ENCODE measurements at places on chromosomes 16 and 17. TPM values are rescaled to one million over a fixed set of nuclear protein-coding genes. Genes with fewer than 3 reads are reported as not detected.

- no peak for DNase-seq
- H3K27me3 ChIP-seq: no peaks in the 10 kb centered on the region
- peaks cover 34% of the 10 kb centered on the region for H3K36me3 ChIP-seq
- no peak overlapping the region for H3K4me3 ChIP-seq
- H3K27ac ChIP-seq: no peak overlapping the region
- H3K4me1 ChIP-seq: no peaks in the 10 kb centered on the region
Measured at GRCh38 chr16:83915491-83915890, 16.6 kb downstream of the MLYCD start.

DNA sequence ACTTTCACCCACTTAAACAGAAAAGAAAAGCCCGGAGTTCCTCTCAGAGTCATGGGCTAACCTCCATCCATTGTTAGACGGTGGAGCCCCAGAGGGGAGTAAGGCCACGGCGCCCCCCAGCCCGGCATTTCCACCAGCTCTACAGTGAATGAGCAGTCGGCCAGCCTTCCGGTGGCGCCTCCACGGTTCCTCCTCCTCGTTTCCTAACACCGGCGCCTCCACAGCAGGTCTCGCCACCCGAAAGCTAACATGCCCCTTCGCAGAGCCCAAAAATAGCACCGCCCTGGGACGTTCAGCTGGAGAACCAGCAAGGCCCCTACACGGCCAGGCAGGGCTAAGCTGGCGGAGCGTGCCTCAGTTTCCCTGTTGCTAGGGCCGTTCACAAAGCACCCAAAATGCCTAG, 858 bp downstream of the MMD start:
- H3K4me1 ChIP-seq: peaks cover 19% of the 10 kb centered on the region
- H3K4me3 ChIP-seq: peak overlapping the region; percentile 80
- DNase-seq: peak; percentile 40
- H3K27ac ChIP-seq: peak overlapping the region; percentile 68

Gene KLHL10
- not detected for total RNA-seq

Gene ERN2
- not detected for total RNA-seq

DNA sequence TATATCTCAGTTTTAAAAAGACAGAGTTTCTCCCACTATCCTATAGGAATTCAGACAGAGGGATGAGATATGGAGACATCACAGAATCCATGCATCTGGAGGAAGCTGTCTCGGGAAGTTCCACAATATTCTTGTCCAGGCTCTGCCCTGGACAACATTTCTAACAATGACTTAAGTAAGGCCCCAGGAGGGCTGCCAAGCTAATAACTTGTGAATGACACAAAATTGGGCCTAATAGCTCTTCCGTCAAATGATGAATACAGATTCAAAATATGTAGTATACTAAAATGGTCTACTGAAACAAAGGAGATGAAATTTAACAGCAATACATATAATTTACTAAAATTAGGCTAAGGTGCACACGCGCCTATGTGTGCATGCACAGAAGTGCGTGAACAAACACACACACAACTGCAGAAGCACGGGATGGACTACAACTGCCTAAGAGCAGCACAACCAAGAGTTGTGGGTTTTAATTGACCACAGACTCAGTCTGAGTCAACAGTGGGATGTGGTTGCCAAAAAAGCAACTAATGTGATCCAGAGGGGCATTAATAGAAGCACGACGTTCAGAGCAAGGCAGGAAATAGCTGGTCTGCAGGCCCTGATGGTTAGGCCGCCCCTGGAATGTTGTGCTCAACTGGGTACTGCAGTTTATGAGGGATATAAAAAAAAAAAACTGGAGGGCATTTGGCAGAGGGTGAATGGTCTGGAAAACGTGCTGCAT, 26.3 kb upstream of the HS3ST2 start:
- no peaks in the 10 kb centered on the region for H3K36me3 ChIP-seq
- peaks cover 6% of the 10 kb centered on the region for H3K27me3 ChIP-seq
- no peaks in the 10 kb centered on the region for H3K4me1 ChIP-seq
- H3K4me3 ChIP-seq: no peak overlapping the region
- H3K27ac ChIP-seq: no peak overlapping the region

DNA sequence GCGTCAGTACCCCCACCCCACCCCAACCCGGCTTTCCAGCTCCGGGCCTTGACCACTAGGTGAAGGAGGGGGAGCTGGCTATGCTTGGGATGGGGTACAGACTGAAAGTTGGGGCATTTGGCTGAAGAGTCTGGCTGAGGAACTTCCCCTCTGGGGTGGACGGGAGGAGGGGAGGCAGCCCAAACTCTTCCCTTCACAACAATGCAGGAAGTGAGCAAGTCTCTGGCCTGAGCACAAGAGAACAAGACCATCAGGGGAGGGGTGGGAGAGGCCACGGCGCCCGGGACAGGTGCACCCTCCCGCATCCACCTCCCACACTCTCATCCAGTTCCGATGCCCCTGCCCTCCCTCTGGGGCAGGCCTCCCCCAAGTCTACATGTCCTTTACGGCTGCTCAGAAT, 5.6 kb downstream of the USH1G start:
- no peak for DNase-seq
- no peak overlapping the region for H3K27ac ChIP-seq
- no peaks in the 10 kb centered on the region for H3K4me1 ChIP-seq
- no peak overlapping the region for H3K4me3 ChIP-seq
- peaks cover 7% of the 10 kb centered on the region for H3K27me3 ChIP-seq

DNA sequence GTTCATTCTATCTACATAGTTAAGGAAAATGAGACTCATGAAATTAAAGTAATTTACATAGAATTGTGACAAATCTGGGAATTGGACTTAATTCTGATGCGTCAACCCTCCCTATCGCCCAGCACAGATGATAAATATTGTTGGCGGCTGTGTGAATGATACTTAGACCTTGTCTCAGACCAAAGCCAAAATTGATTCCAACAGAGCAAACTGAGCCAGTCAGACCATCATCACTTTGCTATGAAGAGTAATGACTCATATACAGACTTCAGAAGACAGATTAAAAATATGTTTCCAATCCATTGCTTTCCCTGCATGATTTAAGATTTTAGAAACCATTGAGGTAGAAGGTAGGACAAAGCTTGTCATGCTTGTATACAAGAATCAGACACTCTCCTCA, 1156.7 kb upstream of the CDH8 start:
- no peak overlapping the region for H3K27ac ChIP-seq
- H3K36me3 ChIP-seq: no peaks in the 10 kb centered on the region
- no peaks in the 10 kb centered on the region for H3K4me1 ChIP-seq
- no peak overlapping the region for H3K4me3 ChIP-seq
- no peaks in the 10 kb centered on the region for H3K27me3 ChIP-seq
- DNase-seq: no peak

DNA sequence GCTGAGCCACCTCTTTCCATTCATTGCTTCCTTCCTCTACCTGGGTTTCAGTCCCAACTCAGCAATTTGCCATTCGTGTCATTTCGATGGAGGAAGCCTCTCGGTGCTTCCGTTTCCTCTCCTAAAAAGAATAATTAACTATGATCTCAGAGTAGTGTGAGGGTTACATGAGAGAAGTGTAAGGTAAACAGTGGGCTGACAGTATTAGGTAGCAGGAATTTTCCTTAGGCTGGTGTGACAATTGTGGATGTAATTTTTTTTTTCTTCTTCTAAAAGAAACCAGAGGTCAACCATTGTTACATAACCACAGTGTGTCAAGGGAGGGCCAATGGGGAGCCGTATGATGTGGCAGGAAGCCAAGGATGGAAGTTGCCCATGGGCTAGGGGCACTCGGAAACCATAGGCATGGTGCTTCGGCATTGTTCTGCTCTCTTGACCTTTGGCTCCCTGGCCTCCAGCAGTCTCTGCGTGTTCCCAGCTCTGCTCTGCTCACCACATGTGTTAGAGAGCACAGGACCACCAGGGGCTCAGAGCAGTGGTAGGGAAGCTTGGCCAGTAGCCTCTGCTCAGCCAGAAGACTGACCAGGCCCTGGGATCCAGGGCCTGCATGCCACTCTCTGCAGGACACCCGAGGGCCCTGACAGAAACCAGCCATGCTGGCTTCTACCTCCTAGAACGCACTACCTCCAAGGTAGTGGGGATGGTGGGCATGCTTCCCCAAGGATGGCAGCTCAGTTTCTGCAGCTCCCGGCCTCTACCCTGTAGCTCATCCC, 2.0 kb upstream of the TOP2A start:
- H3K4me1 ChIP-seq: peaks cover 10% of the 10 kb centered on the region
- no peak overlapping the region for H3K27ac ChIP-seq
- no peak overlapping the region for H3K4me3 ChIP-seq
- no peak for DNase-seq
- no peaks in the 10 kb centered on the region for H3K36me3 ChIP-seq

- H3K4me3 ChIP-seq: no peak overlapping the region
- no peak overlapping the region for H3K27ac ChIP-seq
- no peaks in the 10 kb centered on the region for H3K4me1 ChIP-seq
- no peaks in the 10 kb centered on the region for H3K27me3 ChIP-seq
Measured at GRCh38 chr16:55661941-55662643, 6.3 kb downstream of the SLC6A2 start.

Gene HSPB9
- 0.11 TPM for total RNA-seq

Gene KRTAP4-4
- not detected for total RNA-seq

Gene SLC16A3
- total RNA-seq: 27.5 TPM

- no peaks in the 10 kb centered on the region for H3K4me1 ChIP-seq
- DNase-seq: no peak
- H3K27ac ChIP-seq: no peak overlapping the region
- no peak overlapping the region for H3K4me3 ChIP-seq
Measured at GRCh38 chr17:48502901-48503300, 27.9 kb downstream of the HOXB1 start.

Gene PRMT7
- 67.5 TPM for total RNA-seq

DNA sequence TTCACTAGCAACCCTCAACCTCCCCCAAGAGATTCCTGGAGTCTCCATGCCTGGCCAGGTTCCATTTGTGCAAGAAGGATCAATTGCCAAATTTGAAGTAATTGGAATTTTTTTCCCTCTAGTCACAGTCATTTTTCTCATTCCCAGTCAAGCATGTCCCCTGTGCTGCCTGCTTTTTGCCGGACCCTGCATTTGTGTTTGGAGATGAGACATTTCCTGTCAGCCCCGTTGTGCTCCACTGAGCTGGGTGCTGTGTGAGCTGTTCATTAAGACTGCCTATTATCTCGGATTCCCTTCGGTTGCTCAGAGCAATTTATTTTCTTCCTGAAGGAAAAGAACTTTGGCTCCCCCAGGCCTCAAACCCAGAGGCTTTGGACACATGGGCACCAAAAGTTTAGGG, 201.0 kb upstream of the NLRP1 start:
- H3K27ac ChIP-seq: no peak overlapping the region
- H3K4me3 ChIP-seq: no peak overlapping the region
- no peaks in the 10 kb centered on the region for H3K27me3 ChIP-seq
- no peak for DNase-seq

Gene CCL4
- total RNA-seq: 1,703 TPM

GRCh38 chr16:17370731-17371285, 100.0 kb downstream of the XYLT1 start:
- peak overlapping the region; percentile 72 for H3K4me3 ChIP-seq
- DNase-seq: no peak
- H3K27ac ChIP-seq: no peak overlapping the region
- H3K36me3 ChIP-seq: no peaks in the 10 kb centered on the region
- H3K4me1 ChIP-seq: peaks cover 85% of the 10 kb centered on the region
- H3K27me3 ChIP-seq: no peaks in the 10 kb centered on the region

DNA sequence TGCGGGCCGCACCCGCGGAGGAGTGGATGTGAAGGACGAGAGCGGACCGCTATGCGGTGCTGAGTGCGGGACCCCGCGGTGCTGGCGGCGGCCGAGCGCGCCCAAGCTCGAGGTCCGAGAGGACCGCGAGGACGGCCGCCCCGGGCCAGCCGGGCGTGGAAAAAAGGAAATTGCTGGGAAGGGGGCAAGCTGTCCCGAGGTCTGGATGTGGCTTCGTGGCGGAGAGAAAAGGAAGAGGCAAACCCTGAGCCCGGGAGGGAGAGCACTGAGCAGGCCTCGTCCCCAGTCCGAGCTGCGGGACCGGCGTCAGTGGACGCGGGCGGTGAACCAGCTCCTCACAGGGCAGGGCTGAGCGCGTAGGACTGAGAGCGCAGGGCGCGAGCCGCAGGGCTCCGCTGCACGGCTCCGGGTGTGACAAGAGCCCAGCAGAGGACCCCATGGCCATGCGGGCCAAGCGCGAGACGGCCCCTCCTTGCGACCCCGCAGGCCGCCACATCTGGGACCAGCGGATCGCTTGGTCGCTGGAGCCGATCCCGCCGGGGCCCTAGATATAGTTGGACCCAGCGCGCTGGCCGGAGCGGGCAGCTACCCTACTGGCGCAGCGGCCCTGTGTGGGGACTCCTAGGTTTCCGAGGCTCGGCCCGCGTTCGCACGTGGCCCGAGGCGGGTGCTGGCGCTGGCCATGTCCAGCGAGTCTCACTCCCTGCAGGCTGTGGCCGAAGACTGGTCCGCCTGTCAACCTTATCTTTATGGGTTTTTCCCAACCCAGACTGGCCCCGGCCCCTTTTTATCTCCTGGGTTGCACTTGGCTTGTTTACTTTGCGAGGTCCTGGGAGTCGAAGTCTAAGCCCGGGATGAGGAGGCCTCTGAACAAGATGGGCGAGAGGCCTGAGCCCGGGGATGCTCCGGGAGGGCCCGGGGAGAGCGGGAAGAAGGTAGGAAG, 2.4 kb downstream of the TBX4 start:
- no peaks in the 10 kb centered on the region for H3K4me1 ChIP-seq
- no peak overlapping the region for H3K4me3 ChIP-seq
- H3K27ac ChIP-seq: no peak overlapping the region
- peaks cover 61% of the 10 kb centered on the region for H3K27me3 ChIP-seq
- DNase-seq: no peak
